ENCODE measurements at places on chromosomes 16 and 17.

GRCh38 chr16:15043344-15043743 lies 12.5 kb downstream of the NTAN1 start:
- no peak for DNase-seq

- DNase-seq = no peak
Measured at GRCh38 chr16:86196687-86197391, 297.9 kb downstream of the IRF8 start.

- DNase-seq = no peak
Measured at GRCh38 chr17:37280841-37281240, 94.9 kb upstream of the C17orf78 start.

GRCh38 chr16:46648656-46649055 lies 27.5 kb upstream of the SHCBP1 start:
- no peak for DNase-seq

DNA sequence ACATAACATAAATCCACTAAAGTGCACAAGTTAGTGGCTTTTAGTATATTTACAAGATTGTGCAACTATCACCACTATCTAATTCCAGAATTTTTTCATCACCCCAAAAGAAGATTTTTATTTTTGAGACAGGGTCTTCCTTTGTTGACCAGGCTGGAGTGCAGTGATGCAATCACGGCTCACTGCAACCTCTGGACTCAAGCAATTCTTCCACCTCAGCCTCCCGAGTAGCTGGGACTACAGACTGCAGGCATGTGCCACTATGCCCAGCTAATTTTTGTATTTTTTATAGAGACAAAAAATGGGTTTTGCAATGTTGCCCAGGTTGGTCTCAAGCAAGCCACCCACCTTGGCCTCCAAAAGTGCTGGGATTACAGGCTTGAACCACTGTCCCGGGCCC lies 15.1 kb downstream of the DRC7 start:
- no peak for DNase-seq

DNA sequence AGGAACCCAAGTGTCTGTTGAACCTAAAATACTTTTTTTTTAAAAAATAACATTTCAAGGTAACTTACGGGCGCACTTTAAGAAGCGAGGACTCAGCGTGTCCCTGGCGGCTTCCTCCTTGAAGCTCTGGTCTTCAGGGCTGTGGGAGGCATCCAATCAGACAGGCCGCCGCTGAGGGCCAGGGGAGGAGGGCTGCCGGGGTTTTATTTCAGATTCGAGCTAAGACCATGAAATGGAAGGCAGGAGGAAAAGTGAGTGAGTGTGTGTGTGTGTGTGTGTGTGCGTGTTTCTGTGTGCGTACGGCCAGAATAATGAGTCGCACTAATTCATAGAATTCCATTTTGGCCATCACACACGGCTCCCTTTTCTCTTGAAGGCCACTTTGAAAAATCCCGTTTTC lies 41.1 kb downstream of the C16orf78 start:
- DNase-seq = no peak

DNA sequence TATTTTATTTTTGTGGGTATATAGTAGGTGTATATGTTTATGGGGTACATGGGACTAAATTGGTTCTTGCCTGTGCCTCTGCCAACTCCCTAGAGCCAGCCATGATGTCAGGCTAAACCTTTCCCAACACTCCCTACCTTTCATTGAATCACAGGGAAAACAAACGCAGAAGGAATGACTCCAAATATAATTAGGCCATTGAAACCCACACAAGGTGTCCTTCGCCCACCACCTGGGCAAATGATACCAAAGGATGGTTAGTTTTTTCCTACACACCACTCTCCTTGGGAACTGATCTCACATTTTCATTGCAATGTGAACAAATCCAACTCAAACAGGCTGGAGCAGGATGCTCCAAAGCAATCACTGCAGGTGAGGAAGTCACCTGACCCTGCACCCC lies 27.5 kb downstream of the WSB1 start:
- DNase-seq = no peak

GRCh38 chr16:8694795-8695728 lies 20.6 kb downstream of the ABAT start:
- DNase-seq = no peak

- no peak for DNase-seq
Measured at GRCh38 chr16:87628940-87629339, 26.6 kb downstream of the JPH3 start.

- DNase-seq = no peak
Measured at GRCh38 chr16:70612931-70613330, 33.4 kb upstream of the IL34 start.

GRCh38 chr16:75754141-75754540 lies 27.9 kb upstream of the CPHXL start:
- DNase-seq = no peak

GRCh38 chr17:49972486-49973270 lies 3.7 kb downstream of the DLX4 start:
- DNase-seq = no peak

- no peak for DNase-seq
Measured at GRCh38 chr16:3830625-3831254, 49.8 kb downstream of the CREBBP start.

DNA sequence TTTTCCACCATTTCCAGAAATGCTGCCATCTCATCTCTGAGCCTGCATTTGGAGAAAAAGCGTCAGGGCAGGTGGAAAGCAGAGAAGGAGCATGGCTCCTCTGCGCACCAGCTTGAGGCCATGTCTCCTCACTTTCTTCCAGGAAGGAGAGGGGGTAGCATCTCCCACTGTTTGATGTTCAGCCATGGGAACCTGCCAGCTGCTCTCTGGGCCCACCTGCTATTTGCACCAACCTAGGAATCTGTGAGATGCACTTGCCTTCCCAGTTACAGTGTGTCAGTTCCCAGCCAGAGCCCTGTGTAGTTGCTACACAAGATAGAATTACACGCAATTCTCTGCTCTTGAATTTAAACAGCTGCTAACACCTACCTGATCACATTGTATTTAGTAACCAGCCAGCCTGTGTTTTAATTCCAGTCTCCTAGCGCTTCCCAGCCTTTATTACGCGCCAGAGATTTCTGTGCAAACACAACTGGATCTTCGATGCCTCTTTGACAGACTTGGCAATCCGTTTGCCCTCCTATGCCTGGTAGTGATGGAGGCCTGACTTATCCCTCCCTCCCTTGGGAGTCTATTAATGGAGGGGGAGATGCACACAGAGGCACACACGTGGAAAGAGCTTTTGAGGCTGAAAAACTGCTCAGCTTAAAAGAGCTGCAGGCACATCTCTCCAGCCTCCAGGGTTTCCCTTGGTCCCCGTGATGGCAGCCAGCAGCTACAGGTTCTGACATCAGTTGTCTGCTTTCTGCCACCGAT lies 98.1 kb upstream of the SEC14L1 start:
- no peak for DNase-seq

- DNase-seq = no peak
Measured at GRCh38 chr16:82657239-82657638, 30.5 kb downstream of the CDH13 start.

DNA sequence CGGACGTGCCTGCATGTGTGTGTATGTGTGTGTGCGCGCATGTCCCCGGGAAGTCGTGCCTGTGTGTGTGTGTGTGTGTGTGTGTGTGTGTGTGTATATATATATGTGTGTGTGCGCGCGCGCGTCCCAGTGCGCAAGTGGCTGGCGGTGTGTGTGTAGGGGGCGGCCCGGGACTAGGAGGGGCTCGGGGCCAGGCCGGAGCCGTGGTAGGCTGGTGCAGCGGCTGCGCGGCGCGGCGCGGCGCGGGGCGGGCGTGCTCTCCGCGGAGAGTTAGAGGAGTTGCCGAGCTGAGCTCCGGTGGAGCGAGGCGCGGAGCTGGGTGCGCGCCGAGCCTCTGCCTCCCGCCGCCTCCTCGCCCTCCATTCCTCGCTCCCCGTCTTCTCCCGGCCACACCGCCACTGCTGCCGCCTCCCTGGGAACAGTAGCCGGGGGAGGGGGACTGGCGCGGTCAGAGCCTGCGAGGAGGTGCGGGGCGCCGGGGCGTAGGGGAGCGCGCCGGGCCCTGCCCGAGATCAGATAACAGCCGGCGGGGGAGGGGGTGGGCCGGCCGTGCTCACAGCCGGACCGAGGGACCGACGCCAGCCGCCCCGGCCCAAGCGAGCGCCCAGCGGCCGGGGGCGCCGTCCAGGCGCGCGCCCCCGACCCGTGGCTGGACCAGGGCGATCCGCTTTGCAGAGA lies at the start of gene KCNJ12:
Gene KCNJ12, plus strand, starts transcription at position 277 of the 678 bp plus-strand sequence. CDS start 38,986 bp downstream, outside the sequence.
- no peak for DNase-seq

GRCh38 chr16:4316864-4317531 lies 1.1 kb downstream of the GLIS2 start:
- DNase-seq = no peak

DNA sequence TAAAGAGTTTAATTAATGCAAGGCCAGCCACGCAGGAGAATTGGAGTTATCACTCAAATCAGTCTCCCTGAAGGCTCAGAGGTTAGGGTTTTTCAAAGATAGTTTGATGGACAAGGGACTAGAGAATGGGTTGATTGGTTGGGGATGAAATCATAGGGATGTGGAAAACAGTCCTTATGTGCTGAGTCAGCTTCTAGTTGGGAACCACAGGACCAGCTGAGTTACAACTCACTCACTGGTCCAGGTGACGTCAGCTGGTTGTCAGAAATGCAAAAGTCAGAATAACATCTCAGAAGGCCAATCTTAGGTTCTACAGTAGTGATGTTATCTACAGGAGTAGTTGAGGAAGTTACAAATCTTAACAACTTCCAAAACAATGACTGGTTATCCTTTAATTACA lies 47.6 kb downstream of the CPD start:
- no peak for DNase-seq

GRCh38 chr17:15213381-15214087 lies 51.6 kb downstream of the PMP22 start:
- no peak for DNase-seq

- no peak for DNase-seq
Measured at GRCh38 chr17:45908935-45909334, 14.6 kb downstream of the MAPT start.

GRCh38 chr16:977896-978295 lies 3.7 kb upstream of the SOX8 start:
- no peak for DNase-seq

DNA sequence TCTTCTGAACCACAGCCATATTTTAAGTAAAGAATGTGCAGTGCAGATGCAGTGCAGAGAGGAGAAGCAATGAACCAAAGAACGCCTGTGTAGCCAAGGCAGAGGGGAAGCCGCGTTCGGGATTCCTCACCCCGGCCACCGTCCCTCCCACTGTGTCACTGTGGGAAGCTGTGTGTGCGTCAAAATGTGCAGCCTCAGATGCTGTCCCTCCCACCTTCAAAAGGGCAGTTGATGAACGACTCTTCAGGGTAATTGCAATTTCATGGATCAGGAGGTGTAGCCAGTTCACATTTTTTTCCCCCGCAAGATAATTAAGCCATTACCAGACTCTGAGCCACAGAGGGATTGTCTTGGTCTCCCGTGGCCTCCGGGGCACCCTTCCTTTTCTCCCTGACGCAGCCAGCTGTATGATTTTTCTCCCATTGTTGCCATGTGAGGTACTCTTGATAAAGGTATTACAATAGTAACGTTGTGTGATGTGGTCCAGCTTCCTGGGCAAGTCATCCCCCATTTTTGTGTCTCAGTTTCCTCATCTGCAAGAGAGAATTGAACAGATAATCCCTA lies 190.0 kb downstream of the FOXL1 start:
- no peak for DNase-seq

Data from iPS DF 6.9 (cell line).